ENCODE measurements at places on chromosomes 7 and 10.

DNA sequence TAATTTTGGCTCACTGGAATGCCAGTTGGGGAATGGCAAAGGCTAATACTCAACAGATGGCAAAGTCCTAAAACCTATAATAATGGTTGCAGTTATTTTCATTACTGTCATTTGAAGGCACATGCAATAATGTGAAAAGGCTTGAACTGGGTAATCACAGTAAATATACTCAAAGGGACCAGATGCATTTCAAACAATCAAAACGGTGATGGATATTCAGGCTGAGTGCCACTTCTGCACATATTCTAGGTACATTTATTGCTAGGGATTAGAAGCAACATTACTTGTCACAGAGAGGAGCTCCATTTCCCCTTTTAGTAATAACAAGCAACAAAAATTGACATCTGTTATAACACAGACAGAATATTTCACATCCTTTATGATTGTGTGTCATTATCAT is 171.8 kb downstream of the NXPH1 start:
- no peak for DNase-seq

GRCh38 chr10:15141136-15142054 is 27.1 kb downstream of the NMT2 start:
- no peak for DNase-seq

- no peak for DNase-seq
These were observed 17.0 kb upstream of the SH3PXD2A start for GRCh38 chr10:103872137-103872931.

DNA sequence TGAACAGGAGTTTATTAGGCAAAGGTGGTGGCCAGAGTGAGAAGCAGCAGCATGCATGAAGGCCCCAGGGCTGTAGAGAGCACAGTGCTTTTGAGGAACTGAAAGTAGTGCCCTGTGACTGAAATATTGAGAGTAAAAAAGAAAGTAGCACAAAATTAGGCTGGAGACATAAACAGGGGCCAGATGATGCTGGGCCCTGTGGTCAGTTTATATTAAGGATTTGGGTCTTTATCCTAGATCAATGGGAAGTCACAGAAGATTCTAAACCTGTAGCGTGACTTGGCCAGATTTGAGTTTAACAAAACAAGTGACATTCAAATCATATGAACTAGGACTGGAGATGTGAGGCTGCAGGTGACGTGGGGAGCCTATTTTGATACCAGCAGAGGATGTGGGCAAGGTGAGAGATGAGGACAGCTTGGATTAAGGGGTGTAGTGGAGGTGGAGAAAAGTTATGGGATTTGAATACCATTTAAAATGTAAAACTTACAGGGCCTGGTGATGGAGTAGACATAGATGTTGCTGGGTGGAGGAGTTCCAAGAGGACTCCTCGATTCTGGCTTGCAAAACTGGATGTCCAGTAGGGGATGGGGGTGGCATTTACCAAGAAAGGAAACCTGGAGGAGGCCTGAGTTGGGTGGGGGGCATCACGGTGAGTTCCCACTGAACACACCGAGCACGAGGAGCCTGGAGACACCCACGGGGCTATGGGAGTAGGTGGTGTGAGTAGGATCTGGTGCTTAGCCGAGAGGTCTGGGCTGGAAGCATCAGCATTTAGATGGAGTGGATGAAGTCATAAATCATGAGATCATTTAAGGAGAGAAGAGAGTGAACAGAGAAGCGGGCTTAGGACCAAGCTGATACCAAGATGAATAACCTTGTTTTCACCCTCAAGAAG is 52.8 kb downstream of the HHEX start:
- DNase-seq, result no peak

- no peak for DNase-seq
These were observed 29.3 kb upstream of the CSGALNACT2 start for GRCh38 chr10:43108951-43109350.

DNA sequence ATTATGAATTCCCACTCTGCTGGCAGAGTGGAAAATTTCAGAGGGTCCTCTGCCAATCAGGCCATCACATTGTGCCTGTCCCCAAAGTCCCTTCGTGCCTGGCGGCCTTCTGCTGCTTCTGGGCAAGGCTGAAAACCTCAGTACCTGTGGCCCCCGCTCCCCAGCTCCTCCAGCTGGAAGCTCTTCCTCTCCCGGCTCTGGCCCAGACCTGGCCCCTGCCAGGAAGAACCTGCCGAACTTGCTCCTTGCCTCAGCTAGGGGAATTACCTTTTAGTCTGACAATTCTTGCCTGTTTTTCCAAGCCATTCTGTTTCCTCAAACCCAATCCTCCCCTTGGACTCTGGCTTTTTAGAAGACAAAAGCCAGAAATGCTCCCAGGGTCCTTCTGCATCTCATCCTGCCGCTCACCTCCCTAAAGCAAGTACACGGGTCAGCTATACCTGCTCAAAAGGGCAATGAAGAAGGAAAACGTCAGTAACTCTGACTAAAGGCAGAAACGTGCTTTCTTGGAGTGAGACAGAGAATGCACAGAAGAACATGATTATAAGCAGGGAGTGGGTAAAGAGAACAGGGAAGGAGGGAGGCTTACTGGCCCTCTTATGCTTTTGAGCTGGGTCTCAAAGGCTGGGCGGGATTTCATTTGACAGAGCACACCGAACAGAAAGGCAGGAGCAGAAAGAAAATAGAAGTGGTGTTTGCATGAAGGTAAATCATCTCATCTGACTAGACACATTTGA is 28.1 kb upstream of the TRIL start:
- no peak for DNase-seq

GRCh38 chr7:80637454-80637853 is 988 bp upstream of the CD36 start:
- DNase-seq, result no peak

DNA sequence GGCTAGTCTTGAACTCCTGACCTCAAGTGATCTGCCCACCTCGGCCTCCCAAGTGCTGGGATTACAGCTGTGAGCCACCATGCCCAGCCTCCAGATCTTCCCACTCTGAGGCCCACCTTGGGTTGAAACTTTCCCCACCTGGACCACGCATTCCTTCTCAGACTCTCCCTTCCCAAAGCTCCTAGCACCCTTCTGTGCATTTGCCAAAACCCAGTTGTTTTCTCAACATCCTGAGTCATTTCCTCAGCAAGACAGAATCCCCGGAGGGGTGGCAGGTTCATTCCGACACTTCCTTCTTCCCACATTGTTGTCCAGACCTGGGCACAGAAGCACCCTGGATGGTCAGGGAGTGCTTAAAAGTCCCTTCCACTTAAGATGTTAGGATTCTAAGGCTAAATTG is 28.9 kb downstream of the BAG3 start:
- no peak for DNase-seq

Measured in stimulated activated CD4-positive, alpha-beta T cell treated with anti-CD3 and anti-CD28 coated beads, Interleukin-15, amount 100 ng/mL, for 1 hour (primary cell).